ENCODE measurements at places on chromosomes 12 and 14.

GRCh38 chr14:91254461-91254860, 10.0 kb upstream of the GPR68 start:
- no peak for DNase-seq

DNA sequence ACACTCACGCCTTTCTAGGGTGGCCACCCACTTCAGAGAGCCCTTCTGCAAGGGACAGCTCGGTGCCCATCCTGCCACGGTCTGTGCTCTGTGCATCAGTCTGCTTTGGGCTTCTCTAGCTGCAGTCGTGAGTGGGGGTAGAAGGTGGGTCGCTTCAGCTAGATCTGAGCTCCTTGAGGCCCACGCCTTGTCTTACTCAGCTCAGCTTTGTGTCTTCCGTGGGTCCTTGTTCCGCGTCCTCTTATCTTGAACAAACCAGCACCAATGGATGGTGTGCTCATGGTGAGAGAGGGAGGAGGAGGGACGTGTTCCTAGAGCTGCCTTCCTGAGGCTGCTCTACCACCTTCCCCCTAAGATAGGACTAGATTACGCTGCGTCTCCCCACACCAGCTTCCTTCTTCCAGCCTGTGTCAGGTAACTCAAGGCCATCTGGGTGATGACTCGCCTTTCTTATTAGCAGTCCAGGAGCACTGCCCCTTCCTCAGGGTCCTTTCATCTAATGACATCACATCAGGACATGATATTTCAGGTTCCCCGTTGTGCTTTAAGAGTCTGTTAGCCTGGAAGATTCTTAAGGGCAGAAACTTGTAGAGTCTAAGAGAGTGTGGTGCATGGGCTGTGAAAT, 118.8 kb downstream of the TSPAN9 start:
- no peak for DNase-seq

GRCh38 chr14:93006567-93007051, 83.7 kb downstream of the CHGA start:
- no peak for DNase-seq

- DNase-seq: no peak
Measured at GRCh38 chr12:107803092-107803491, 28.6 kb downstream of the ASCL4 start.

GRCh38 chr12:116123451-116124258, 153.8 kb downstream of the MED13L start:
- DNase-seq: no peak
